ENCODE measurements at places on chromosomes 16 and 17.

GRCh38 chr16:77637940-77638339 lies 84.4 kb upstream of the NUDT7 start:
- ATAC-seq: no peak

GRCh38 chr17:41069031-41069430 lies 3.4 kb upstream of the KRTAP2-4 start:
- ATAC-seq: no peak

DNA sequence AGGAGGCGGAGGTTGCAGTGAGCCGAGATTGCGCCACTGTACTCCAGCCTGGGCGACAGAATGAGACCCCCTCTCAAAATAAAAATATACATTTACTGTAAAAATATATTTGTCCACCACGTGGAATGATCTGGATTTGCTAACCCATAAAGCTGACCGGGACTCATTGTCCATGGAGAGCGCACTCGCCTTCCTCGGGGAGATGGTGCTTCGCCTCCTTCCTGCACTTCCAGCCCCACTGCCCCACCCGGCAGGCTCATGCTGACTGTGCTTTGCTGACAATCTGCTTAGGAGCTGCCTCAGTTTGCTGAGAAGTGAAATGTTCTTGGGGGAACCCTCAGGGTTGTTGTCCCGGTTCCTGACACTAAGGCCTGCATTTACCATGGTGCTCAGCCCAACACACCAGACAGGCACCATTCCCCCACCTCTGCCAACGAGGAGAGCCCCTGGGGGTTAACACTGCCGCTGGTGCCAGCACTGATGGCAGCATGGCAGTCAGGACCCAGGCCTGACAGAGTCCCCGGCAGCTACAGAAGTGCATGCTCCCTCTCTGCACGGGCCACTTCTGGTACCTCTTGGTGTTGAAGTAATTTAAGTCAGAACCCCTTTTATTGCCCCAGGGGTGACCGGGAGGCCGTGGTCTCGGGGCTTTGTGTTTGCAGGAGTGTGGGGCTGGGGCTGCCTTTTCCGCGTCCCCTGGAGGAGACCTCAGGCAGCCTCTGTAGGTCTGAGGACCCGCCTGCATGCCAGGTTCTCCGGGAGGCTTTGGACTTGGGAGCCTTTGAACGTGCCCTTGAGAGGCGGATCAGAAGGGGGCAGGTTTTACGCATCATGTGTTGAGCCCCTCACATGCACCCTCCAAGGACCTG lies 2.5 kb downstream of the NUBP2 start:
- ATAC-seq: no peak

GRCh38 chr17:48174833-48175523 lies 67.4 kb downstream of the SNX11 start:
- ATAC-seq: no peak

DNA sequence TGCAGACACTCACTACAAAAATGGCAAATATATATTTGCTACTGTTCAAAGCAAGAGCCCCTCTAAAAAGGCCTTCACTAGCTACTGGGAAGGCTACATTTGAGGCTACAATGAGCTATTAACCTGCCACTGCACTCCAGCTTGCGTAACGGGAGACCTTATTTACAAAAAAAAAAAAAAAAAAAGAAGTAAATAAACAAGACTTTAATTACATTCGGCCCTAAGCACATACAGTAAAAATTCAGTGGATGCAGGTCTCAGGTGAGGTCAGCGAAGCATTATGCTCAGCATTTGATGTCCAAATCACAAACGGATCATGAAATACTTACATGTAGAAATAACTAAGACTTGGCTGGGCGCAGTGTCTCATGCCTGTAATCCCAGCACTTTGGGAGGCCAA lies 26.7 kb upstream of the LCMT1 start:
- no peak for ATAC-seq

- no peak for ATAC-seq
These were observed 12.2 kb downstream of the MED13 start for GRCh38 chr17:62052765-62053338.

- ATAC-seq: no peak
These were observed 116.6 kb downstream of the IRF8 start for GRCh38 chr16:86015606-86016005.

DNA sequence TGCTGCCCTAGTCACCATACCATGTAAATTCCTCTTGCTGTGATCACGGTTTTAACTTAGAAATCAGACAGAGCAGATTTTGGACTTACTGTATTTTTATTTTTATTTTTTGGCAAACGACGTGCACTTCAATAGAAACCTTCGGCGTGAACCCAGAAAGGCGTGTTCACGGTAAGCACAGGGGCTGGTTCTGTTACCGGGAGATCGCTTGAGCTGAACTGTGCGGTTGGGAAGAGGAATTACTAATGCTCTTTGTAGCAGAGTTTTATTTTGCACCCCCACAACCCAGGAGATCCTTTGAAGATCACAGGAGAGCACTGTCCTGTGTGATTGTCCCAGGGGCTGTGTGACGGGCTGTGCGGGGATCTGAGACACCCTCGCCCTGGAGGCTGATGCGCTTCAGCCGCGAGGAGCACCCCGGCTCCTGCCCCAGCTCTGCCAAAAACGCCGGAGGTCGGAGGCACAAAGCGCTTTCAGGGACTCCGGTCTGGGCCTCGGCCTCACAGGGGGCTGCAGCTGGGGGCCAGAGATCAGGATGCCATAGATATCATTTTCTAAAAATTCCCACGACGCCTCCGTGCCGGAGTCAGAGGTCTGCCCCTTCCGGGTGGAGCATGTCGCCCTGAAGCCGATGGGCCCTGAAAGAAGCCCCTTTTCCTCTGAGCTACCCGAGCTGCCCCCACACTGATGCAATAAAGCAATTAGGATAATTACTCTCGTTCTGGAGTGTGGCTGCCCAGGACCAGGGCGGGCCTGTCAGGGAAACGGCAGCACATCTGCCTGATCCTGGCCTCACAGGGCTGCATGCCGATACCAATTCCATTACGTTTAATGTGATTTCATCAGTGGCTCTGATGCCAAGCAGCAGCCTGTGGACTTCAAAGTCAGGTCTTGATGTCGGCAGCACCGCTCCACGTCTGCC lies 71.8 kb downstream of the LMF1 start:
- no peak for ATAC-seq

DNA sequence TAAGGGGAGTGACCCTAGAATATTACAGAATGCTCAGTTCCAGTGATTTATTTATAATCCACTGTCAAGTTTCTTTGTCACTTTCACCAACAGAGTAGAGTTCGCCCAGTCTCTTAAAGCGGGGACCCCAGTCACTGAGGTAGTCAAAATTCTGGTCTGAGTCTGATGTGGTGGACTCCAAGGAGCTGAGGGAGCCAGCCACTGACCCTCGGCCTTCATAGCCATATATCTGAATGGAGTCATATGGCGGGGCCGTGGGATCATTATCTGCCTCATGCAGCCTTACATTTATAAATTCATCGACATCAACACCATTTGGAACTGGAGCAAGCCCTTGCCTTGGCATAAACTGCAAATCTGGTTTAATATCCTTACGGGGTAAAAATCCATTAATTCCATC lies 382.7 kb downstream of the CDH8 start:
- no peak for ATAC-seq

- ATAC-seq: no peak
These were observed 159.6 kb upstream of the MPHOSPH6 start for GRCh38 chr16:82329504-82330192.

DNA sequence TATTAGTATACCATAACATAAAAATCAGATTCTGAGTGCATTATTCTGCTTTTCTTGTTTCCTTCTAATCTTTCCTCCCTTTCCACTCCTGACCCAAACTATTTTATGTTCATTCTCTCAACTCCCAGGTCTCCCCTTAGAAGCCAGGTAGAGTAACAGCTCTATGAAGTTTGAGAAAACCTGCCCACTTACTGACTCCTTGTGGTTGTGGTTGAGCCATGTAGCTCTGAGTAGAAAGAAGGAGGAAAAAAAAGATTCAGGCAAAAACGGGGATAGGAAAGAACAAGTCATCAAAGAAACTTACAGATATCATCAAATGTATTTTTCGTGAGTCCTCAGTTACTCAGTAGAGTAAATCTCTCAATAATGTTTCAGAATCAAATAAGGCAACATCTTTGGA lies 216.7 kb downstream of the PMP22 start:
- ATAC-seq: no peak

DNA sequence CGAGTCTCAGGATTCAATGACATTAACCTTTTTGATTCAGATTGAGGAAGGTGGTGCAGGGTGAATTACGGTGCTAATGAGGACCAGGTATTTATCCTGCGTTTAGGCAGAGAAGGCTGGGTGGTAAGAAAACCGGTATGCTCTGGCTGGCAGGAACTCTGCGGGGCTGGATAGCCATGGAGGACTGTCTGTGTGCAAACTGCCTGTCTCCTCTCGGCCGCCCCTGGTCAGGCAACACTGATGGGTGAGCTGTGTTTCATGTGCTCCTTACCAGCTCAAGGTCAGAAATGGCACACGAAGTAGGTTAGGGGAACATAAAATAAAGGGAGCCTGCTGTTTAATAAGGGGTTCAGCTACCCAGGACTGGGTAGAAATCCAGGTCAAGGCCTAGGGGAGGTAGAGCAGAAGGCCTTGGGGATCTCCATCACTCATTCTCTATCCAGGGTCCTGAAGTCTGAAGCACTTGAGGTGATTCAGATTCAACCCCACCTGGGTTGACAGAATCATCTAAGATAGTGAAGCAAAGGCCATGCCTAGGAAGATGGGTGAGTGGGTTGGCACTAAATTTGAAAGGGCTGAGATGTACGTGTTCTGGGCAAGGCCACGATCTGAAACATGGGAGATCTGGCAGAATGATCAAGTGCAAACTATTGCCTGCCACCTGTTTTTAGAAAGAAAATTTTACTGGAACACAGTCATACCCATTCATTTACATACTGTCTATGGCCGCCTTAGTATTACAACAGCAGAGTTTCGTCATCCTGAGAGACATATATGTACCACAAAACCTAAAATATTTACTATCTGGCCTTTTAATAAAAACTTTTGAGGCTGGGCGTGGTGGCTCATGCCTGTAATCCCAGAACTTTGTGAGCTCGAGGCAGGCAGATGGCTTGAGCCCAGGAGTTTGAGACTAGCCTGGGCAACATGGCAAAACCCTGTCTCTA lies 292.5 kb downstream of the XYLT1 start:
- ATAC-seq: peak; percentile 86

DNA sequence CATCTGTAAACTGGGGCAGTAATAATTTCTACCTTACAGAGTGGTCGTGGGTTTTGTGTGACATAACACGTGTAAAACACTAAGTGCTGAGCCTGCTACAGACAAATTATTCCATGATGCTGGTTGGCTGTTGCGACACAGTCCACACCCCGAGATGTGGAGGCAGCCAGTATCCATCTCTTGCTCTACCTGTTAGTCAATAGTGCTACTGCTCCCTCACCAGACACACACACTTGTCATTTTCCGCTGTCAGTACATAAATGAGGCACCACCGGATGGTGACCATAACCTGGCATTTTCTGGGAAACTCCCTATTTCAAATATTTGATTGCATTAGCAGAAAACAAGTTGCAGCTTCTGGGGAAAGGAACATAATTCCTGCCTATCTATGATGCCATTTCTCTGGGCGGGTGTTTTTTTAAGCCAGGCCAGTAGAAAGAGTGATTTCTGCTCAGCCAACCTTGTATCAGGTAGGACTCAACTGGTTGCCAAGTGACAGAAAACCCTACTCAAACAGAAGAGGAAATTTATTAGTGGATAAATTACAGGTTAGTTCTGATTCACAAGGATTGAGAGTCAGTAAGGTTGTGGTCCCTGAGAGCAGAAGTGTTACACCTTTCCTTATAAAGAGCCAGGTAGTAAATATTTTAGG lies 24.1 kb downstream of the DNAJA2 start:
- no peak for ATAC-seq

DNA sequence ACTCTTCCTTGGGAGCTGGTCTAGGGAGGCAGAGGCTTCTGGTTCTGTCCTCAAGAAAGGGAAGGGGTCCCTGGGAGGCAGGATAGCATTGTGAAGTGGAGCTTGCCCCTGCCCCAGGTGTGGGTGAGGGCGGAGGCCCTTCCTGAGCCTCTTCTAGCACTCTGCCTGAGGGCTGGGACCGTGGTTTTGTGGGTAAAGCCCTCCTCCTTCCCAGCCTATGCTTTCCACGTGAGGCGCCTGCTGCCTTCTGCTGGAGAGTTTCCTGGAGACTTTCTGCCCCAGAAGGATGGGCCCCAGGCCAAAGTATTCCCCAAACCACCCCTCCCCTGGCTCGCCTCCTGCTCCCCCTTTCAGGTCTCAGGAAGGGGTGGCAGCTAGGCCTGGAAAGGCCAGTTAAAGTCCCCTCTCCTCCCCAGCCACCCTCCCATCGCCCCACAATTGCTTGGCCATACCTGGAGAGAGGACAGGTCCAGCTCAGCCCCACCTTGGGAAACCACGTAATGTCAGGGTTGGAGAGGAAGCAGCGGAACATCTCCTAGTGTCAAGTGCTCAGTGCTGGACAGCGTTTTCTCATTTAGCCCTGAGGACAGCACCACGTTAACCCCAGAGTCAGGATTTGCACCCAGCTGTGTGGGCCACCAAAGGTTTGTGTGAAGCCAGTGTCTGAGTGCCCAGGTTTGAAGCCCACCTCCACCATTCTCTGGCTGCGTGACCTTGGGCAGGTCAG lies 5.6 kb downstream of the SBK1 start:
- no peak for ATAC-seq

DNA sequence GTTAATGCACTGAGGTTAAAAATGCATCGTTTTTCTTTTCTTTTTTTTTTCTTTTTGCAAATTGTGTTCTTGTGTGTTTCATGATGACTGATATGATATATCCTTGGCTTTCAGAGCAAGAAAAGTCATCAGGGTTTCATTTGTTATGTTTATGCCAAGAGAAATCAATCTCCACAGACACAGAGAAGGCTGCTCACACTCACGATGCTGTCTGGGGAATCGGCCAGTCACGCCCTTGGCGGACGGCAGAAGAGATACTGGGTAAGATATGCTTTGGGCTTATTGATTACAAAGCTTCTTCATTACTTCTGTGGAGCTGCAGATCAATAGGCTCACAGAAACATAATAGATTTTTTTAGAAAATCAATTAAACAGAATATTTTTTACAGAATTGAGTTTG lies 42.2 kb upstream of the TNRC6C start:
- ATAC-seq: no peak

DNA sequence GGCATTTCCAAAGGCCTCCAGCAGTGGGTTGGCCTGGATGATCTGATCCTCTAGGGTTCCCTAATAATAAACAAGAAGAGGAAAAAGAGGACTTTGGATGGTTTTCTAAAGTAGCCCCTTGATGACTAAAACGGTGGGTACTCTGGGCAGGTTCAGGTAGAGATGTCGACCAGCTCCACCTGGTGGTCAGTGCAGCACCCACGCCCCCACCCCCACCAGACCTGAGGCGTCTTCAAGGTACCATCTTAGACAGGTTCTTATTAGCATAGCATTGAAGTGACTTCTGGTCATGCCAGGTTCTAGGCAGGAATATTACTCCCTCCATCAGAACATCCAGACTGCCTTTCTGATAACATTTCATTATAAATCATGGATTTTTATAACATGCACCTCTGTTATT lies 15.0 kb downstream of the MYH13 start:
- ATAC-seq: peak; percentile 47
